GM12891 (cell line): ENCODE measurements at places on chromosomes 5 and 9.
A peak's percentile ranks its signal among the peaks of the same experiment; 100 is the strongest.

GRCh38 chr9:137632230-137633161, 13.7 kb downstream of the EHMT1 start:
- DNase-seq, result no peak

DNA sequence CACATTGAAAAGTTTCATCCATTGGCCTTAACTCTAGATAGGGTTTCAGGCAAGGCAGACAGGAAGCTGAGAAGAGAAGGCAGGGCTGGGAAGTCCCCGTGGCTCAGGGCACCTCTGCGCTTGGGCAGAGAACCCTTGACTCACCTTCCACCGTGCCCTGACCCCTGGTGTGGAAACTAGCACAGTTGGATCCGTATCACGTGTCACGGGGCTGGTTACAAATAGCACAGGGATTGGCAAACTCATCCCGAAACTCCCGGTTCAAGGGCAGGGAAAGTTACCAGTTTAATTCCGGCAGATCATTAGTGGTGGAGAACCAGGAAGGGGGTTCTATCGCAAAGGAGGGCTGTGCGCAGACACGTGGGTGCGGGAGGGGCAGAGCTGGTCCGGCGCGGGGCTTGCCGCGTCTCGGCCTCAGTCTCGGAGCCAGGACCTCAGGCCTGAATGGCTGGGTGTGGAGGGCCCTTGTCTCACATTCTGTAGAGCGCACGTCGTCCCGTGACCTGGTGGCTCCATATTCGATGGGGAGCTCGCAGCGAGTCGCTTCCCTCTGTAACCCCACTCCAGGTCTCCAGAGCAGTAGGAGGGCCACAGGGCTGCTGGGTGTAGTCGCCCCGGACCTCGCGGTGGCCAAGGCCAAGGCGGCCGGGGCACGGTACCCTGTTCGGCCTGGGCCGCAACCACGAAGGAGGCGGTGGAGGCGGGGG, 771 bp upstream of the TMEM171 start:
- DNase-seq, result no peak

GRCh38 chr5:164431634-164432304, 926.4 kb downstream of the MAT2B start:
- no peak for DNase-seq

- DNase-seq, result no peak
Observed at GRCh38 chr5:114438471-114438870, 76.6 kb downstream of the KCNN2 start.

GRCh38 chr5:171596391-171596878, 177.0 kb downstream of the FGF18 start:
- DNase-seq, result no peak

DNA sequence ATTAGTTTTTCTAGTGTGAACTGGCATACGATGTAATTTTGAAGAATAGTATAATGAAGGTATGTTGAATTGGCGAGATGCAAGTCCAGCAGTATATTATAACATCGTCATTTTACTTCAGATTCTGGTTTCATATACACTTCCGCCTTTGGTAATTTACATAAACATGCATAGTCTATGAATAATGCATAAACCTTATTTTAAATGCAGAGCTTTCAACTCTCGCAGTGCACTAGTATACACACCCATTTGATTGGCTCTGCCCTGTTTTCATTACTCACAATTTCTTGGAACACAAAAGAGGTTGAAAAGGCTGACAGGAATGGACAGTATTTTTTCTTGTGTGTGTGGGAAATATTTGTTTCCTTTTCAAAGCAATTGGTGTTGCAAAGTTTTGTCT, 128.9 kb upstream of the CCNH start:
- DNase-seq, result no peak

DNA sequence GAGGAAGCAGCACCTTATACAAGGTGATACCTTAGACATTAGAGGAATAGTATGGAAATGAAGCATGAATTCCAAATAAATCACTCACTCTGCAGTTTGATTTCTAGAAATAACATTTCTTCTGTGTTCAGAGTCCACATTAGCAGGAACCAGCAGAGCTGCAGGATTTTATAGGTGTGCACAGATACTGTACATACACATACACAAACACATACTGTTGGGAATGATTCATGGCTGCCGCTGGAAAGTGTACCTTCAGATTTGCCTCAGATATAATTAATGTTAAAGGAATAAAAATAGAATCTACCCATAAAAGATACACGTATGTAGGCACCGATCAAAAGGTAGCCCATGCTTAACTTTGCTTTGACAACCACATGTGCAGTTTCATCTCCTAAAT, 578.1 kb downstream of the CSNK1G3 start:
- no peak for DNase-seq

DNA sequence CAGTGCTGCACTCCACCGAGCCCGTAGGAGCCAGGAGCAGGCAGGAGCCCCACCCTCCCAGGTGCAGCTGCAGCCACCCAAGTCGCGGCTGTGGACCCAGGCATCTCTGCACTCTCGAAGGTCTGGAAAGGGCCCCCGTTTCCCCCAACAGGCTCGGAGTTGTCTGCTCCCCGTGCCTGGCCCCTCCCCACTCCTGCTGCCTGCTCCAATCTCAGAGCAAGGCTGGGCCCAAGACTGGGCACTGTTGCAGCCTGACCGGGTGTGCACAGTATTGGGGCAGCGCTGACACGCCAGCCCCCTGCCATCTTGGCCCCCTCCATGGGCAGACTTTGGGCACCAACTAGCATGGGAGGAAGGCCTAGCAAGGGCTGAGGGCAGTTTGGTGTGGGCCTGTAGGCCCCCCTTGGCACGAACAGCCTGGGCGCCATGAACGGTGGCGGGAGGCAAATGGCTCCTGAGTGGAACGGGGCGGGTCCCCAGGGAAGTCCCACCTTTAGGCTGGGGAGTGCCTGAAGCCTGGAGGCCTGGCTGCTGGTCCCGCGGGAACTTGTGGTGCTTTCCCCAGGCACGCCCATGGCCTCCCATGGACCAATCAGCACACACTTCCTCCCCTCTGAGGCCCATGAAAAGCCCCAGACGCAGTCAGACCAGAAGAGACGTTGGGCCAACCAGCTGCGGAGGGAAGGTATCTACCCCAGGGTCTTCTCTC, 60.4 kb downstream of the PSAT1 start:
- DNase-seq, result no peak

DNA sequence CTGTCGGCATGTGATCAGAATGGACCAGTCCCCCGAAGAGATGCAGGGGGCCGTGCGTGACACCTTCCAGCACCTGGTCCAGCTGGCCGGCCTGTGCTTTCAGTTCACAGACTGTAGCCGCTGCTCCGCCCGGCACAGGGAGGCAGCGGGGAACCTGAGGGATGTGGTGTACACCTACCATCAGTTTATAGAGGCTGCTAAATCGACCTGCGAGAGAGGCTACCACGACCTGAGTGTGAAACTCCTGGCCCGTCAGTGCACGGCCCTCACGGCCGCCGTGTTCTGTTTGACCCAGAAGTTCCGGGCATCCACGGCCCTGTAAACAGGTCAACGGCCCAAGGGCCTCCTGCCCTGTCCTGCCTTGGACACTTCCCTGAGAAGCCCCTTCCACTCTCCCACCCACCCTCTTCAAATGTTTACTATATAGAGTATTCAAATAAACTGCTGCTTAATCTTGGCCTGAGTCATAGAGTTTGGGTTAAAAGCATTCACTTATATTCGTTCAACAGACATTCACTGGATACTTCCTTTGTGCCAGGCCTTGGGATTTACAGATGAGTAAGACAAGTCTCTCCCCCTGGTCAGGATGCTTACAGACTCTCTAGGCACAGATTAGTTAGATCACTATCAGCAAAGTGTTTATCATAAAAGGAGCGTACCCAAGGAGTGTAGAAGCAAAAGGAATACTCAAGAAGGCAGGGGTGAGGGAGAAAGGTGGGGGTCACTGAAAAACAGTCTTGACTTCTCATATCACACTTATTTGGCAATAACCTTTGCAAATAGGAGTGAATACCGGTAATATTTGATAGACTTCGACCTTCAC, 6.9 kb upstream of the TRMT10B start:
- DNase-seq, result no peak

DNA sequence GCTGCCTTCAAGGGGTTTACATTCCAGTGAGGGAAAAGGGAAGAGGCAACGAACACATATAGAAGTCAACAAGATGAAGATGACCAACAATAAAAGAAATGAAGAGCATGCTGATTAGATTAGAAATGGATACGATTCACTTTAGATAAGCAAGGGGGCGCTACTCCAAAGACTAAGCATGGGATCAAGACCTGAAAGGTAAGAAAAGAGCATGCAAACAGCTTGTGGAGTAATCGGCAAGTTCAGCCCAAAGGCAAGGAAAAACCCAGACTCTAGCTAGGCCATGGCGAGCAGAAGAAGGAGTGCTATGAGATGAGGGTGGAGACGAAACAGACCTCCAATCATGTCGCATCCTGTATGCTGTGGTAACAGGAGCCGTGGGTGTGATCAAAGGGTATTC, 124.4 kb downstream of the FANCC start:
- DNase-seq, result no peak

GRCh38 chr5:133398646-133399101, 213.7 kb downstream of the FSTL4 start:
- peak; percentile 26 for DNase-seq

DNA sequence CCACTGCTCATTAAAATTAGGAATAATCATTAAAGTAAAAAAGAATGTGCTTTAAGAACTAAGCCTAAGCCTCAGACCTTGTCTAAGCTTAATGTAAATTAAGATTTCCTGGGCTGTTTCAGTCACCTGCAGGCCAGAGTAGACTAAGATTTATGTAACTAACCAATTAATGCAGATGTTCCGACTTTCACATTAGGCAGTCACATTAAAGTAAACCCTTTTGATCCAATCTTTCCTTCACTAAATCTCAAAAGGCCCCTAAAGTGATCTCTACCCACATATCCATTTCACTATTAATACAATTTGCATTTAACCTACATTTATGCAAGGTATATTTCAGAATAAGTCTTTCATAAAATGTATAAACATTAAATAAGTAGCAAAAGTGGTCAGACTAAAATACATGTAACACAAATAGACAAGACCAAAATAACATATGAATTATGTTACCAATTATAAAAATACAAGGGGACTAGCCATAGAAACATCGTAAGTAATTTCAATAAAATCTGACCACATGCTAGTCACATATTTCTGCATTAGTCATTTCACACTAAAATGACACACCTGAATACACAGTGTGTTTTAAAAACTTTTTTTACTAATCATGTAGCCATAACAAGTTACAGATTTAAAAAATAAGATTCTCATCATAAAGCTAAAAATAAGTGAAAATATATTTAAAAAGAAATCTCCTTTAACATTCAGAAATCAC, 7.7 kb downstream of the NR3C1 start:
- DNase-seq, result no peak
